ENCODE measurements at places on chromosomes 7 and 10.

DNA sequence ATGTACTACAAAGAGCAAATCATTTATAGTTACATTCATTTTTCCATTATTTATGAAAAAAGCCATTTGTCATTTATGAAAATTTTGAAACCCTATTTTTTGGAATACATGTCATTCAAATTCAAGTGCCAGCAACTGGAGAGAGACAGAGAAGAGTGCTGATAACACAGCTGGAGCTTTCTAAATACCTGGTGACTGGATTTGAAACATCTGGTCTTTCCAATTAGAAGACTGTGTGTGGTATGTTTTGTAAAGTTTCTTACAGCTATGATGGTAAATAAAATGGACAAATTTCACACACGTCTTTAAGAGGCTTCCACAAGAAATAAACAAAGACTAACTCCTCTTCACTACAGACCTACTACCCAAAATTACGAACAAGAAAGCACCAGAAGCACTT lies 56.8 kb downstream of the CHCHD3 start:
- DNase-seq, result no peak

DNA sequence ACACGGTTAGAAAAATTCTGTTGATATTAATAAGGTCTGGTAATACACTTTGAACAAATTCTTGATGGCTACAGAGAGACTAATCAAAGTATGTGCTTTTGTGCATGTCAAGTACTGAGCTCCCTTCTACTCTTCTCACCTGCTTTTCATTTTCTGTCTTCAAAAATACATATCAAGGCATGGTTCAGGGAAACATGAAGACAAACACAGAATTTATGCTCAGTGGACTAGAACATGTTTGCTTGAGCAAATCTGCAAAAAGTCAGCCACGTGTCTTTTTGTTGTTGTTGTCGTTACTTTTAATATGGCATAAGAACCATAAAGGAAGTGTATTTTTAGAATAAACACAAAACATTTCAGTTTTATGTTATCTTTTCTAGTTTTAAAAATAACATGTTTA lies 21.9 kb downstream of the CDK13 start:
- peak; percentile 52 for DNase-seq

DNA sequence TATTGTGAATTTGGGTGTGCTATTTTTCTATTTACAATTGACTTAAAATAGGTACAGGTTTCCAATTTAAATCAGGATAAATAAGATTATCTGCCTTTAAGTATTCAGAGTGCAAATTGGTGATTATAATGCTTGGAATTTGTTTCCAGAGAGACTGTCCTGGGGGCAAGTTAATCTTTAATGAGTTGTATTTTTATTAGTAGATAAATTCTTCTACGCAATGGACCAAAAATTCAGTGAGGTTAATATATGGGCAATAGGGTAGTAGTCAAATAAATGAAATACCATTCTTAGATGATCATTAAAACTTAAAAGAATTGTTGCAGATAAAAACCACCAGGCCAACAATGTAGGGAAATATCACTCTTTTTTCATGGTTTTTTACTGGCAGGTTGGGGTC lies 3.4 kb downstream of the BICC1 start:
- no peak for DNase-seq

DNA sequence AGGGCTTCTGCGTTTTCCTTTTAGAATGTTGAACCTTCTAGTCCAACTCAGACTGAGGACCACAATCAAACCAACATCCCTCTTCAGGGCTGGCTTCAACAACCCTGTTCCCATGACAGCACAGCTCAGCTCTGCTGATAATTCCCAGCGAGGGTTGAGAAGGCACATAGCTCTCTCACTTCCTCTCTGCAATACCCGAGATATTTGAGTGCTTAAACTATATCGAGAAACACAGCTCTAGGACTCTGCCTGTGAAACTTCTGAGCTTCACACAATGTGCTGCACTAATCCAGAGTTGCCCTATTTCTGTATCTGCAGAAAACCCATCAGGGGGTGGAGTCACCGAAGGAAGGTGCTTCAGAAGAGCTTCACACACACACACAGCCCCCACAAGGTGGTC lies 1.6 kb upstream of the ADARB2 start:
- peak; percentile 82 for DNase-seq

DNA sequence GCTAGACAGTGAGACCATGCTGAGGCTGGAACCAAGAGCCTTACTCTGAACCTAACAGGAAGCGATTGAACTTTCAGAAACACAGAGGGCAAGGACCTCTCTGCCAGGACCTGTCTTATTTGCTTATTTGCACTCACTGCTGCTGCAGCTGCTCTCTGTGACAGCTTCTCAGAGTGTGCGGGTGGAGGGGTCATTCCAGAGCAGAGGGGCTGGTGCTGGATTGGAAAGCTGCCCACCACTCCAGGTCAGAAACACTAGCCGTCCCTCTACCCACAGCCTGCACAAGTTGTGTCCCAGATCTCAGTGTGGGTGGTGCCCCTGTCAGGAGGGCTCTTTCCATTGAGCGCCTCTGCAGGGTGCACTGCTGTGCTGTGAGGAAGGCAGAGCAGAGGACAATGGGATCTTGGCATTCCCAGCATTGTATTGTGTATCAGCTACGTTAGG lies 126.2 kb downstream of the CCNY start:
- no peak for DNase-seq

- no peak for DNase-seq
Observed at GRCh38 chr10:37948210-37948609, 28.2 kb downstream of the ZNF25 start.

GRCh38 chr10:42428534-42428933 lies 209.8 kb downstream of the ZNF33B start:
- no peak for DNase-seq

Data from GM12878 (cell line).